ENCODE measurements at places on chromosomes 1 and 21.

DNA sequence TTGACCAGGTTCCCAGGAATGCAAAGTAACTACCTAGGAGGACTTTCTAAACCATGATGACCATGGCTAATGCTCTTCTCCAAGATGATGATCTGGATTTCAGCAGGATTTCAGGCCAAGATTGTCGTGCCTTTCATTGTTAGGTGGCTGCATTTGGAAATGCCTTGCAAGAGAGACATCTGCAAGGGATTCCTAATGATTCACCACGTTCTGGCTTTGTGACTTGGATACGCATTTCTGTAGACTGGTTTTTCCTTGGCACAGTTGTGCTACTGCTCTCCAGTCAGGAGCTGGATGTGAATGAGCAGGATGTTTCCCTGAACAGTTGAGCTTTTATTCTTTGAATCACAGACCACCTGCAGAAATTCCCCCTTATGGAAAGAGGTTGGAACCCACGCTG lies 212.4 kb downstream of the BACH1 start:
- DNase-seq, result no peak

DNA sequence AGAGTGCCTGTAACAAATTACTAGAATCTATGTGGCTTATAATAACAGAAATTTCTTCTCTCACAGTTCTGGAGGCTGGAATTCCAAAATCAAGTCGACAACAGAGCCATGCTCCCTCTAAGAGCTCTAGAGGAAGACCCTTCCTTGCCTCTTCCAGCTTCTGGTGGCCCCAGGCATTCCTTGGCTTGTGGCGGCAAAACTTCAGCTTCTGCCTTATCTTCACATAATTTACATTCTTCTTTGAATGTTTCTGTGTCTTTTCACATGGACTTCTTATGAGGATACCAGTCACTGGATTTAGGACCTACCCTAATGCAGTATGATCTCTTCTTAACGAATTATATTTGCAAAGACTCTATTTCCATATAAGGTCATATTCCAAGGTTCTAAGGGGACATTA lies 324.4 kb downstream of the PCP4 start:
- no peak for DNase-seq

DNA sequence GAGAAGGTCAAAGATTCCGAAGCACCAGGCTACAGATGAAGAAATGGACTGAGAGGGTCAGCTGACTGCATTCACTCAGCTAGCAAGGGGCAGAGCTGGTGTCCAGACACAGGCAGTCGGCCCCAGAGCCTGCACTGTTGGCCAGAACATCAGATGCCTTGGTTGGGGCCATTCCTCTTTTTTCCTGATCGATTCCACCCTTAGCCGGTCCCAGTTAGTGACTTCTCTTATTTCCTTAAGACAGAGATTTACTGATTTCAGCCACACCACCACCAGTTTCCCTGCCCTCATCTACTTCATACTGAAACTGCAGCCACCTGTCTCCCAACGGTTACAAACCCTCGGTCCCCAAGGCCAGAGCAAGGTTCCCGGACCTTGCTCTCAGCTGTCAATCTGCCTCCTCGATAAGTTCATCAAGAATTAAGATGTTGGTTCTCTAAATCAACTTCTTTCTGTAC lies 11.5 kb downstream of the CD58 start:
- peak; percentile 38 for DNase-seq

GRCh38 chr1:207024202-207025145 lies 8.1 kb downstream of the C1orf116 start:
- DNase-seq, result no peak

Measured in germinal center (tissue), 1 donor.